ENCODE measurements at places on chromosomes 2 and 18.

- no peak for DNase-seq
These were observed 4.4 kb downstream of the SLC66A3 start for GRCh38 chr2:11159574-11160170.

GRCh38 chr2:2867397-2867979, 510.1 kb downstream of the EIPR1 start:
- DNase-seq = no peak

GRCh38 chr2:98898423-98898841, 37.6 kb downstream of the CRACDL start:
- DNase-seq = no peak

DNA sequence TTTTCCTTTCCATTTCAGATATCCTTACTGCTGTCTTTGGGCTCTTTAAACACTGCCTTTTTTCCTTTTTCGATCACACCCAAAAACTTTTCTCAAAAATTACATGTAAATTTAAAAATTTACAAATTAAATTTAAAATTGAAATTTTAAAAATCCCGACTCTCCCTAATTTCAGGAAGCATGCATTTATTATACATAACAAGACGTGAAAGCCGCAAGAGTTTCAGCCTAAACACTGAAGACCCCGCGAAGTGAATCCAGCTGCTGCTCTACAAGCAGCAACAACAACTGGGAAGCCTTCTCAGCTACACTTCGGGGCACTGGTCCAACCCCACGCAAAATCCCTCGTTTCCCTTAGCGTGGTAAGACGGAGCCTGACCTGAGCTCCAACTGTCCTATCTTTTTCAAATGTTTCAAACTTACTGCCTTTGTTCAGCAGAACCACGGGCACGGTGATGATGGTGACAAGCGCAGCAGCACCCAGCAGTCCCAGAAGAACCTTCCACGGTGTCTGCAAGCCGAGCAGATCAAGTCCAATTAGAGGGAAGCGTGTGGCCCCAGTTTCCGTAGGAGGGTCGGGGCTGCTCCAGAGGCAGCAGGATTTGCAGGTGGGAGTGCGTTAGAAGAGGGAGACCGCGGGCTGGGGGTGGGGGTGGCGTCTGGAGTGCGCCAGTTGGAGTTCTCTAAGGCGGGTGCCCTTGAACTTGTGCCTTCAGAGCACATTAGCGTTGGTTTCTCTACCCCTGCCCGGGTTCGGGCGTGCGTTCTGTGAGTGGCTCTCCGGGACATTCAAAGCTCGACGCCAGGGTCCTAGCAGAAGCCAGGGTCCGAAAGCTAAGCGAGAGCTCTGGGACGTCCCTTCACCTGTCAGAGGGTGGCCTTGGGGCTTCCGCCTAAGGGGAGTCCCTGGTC, 783 bp downstream of the DPP4 start:
- peak; percentile 44 for DNase-seq

- DNase-seq = no peak
These were observed 108.6 kb downstream of the CRIM1 start for GRCh38 chr2:36464006-36464721.

DNA sequence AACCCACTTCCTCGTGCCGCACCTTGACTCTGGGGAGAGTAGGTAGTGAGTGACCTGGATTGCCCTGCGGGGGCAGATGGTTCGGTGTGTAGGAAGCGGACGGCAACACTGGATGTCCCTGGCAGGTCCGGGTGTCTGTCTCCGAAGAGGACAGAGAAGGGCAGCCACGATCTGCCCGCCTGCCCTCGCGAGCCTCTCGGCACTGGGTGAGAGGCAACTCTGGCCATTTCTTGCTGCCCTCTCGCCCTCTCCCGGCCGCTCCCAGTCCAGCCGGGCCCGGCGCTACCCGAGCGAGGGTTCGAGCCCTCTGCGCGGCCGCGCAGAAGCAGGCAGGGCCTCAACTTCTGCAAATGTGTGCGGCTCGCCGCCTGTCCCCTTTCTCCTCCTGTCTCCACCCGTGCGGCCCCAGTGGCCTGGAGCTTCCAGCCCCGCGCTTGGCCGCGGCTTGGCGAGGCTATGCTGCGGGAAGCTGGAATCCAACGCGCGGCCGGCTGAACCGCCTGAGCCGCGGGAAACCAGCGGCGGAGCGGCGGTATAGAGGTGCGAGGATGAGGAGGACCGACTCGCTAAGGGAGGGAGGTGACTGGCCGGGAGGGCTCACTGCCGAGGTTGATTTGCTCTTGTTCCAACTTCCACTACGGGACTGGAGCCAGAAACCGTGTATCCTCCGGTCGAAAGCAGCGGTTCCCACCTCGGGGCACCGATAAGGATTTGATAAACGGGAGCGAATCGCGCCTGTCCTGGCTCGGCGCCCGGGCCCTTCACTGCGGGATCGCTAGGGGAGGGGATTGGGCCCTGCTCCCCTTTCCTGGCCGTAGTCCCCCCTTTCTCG, 1.5 kb downstream of the EPAS1 start:
- peak; percentile 62 for DNase-seq

DNA sequence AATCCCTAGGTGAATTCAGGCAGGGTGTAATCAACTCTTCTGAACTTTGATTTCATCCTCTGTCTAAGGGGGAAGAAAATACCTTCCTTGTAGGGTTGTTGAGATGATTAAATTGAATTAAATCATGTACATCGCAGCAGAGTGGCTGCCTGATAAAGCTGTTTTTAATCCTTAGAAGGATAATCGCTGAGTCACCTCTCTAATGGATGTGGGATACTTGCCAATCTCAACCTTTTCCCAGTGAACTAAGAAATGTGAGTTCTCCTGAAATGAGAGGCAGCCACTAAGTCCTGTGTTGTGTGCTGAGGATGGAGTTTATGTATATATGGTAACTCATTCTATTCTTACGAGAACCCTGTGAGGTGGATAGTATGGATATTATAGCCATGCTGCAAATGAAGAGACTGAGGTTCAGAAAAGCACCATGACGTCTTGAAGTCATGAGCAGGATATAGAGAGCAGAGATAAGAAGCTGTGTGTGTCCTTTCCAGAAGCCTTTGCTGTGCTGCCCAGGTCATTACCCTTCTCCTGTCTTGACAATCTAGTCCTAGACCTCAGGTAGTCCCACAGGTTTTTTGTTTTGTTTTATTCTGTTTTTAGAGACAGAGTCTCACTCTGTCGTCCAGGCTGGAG, 93.3 kb downstream of the HNRNPLL start:
- DNase-seq = peak; percentile 72

GRCh38 chr2:120012771-120013596, at the start of gene EPB41L5:
EPB41L5 (plus strand) TSS chr2:120013077; CDS start chr2:120019085, 6,008 bp downstream.
- peak; percentile 96 for DNase-seq

DNA sequence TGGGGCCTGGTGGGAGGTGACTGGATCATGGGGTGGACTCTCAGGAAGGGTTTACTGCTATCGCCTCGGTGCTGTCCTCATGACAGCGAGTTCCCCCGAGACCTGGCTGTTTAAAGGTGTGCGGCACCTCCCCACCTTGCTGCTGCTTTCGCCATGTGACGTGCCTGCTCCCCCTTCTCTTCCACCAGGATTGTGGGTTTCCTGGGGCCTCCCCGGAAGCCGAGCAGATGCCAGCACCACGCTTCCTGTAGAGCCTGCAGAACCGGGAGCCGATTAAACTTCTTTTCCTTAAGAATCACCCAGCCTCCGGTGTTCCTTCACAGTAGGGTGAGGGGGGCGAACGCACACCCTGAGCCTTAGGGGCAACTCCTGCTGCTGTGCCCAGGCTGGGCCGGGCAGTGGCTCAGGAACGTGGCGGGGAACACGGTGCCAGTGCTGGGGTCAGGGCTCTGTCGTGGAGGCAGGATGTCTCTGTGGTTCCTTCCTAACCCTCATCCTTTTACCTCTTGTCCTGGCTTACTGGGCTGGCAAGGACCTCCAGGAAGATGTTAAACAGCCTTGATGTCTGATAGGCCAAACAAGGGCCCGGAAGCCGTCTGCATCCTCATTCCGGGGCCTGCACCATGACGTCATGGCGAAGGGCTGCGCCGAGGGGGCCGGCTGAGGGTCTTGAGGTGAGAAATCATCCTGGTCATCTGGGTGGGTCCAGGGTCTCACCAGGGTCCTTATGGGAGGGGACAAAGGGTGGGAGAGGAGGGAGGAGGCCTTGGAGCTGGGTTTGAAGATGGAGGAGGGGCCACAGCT, 12.7 kb downstream of the NEU4 start:
- no peak for DNase-seq

DNA sequence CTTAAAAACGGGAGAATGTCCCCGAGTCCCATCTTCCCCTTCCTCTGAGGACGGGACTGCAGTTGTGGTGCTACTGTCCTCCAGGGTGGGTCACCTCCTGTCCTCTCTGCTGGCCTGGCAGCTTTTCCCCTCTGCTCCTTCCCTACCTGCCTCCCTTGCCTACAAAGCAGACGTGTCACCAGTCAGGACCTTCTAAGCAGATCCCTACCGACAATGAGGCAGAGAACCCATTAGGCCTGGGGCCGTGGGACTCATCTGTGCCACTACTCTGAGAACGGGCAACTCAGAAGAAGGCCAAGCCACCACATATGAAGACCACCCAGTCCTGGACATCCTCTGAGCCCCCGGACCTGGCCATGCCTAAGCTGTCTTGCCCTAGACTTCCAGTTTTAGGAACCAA, 103.0 kb upstream of the TEX51 start:
- DNase-seq = no peak

GRCh38 chr2:95015261-95015912, 10.1 kb upstream of the MAL start:
- DNase-seq = no peak

- DNase-seq = no peak
These were observed 206.6 kb downstream of the NDUFA10 start for GRCh38 chr2:239818531-239819011.

DNA sequence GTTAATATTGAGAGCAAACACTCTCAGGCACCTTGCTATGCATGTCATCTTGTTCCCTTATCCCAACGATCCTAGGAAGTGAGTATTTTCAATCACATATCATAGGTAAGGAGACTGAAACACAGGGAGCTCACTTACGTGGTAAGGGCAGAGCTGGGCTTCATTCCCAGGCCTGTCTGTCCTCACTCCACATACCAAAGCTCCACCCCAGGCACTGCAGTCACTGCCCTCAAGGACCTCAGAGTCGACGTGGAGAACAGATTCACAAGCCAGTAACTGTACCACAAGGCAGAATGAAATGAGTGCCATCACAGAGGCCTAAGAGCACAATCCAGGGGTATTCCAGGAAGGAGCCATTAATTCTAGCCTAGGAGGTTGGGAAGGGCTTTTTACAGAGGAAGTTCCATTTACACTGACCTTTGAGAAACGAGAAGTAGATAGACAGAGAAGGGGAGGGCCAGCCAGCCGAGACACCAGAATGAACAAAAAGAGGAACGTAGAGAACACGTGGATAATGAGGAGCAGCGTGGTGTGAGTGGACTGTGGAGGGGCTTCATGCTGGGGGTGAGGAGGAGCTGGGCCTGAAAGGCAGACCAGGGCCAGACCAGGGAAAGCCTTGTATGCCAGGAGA, 48.6 kb downstream of the KIAA2012 start:
- no peak for DNase-seq

DNA sequence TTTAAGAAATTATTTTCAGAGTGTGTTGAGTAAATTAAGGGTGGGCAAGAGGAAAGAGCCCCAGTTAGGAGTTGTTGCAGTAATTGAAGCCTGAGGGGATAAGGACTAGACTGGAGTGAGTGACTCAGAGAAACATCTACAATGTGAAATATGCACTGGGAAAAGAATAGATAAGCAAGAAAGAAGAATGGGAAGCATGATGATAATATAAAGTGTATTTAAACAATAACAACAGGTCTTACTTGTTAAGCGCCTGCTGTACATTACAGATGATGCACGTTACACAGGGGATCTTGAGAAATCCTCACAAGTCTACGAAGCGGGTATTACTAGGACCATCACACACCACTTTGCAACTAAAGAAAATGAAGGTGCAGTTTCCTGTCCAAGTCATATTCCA, 73.6 kb upstream of the STK17B start:
- DNase-seq = peak; percentile 33

GRCh38 chr2:189521699-189522434, 58.7 kb downstream of the SLC40A1 start:
- peak; percentile 83 for DNase-seq

DNA sequence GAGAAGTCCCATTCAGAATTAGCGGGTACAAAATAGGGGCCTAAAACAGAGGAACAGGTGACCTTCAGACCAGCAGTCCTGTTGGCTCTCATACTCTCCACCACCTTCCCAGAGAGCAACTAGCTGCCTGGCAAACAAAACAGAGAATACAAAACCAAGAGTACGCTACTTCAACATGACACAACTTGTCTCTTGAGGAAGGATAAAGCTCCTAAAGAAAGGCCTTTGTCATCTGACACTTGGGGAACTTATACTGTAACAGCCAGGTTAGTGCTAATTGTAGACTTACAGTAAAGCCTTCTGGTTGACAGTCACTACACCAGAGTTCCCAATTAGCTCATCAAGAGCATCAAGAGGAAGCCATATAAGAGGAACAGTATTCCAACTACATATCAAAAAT, 282.1 kb upstream of the NT5C1B start:
- no peak for DNase-seq

- peak; percentile 69 for DNase-seq
These were observed 1.1 kb upstream of the SULT6B1 start for GRCh38 chr2:37189452-37190153.

- peak; percentile 79 for DNase-seq
These were observed 25.9 kb downstream of the BOK start for GRCh38 chr2:241584436-241584835.

DNA sequence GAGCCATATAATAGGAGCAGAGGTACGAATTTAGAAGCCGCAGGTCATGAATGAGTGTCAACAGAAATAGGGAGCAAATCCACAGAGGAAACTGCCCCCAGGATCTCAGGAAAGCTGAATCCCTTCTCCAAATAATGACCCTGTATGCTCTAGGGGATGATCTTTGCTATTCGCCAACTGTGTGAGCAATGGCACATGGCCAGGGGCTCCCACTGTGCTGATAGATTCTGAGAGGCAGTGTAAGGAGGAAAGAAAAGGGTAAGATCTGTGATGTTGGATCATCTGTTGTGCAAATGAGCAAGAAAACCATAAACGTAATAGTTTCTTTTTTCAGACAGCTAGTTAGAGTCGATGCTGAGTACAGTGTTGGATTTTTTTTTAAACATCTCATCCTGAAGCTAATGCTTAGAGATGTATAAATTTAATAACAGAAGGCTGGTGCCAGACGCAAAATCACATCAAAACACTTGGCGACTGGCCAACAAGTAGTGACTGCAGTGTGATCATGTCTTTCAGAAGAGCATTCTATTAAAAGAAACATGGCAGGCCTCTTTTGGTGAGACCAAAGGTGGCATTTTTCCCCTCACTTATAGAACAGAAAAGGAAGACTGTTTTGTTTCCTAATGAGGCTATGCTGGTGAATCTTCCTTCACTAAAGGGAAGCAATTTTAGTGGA, 77.4 kb downstream of the ABCA12 start:
- no peak for DNase-seq

DNA sequence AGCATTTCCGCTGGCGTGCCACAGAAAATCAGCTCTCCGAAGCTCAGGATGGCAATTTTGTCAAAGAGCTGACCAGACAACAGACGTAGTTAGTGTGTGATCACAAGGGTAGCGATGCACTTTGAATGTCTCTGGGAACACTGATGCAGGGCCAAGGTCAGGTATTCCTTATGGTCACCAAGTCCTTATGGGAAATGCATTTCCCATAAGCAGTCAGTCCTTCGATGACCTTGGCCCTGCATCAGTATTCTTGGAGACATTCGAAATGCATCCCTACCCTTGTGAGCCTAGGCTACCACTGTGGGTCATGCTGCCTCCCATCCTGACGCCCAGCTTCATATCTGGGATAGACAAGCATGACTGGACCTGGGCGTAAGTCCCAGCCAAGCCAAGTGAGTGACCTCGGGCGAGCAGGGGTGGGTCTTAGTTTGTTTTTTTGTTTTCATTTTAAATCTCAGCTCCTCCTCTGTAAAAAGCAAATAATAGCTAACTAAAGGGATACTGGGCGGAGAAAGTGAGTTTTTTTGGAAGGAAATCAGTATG, 13.6 kb downstream of the ABCG5 start:
- DNase-seq = no peak

GRCh38 chr2:204298404-204298803, 246.9 kb upstream of the PARD3B start:
- no peak for DNase-seq
